ENCODE measurements at places on chromosomes 6 and 20.

DNA sequence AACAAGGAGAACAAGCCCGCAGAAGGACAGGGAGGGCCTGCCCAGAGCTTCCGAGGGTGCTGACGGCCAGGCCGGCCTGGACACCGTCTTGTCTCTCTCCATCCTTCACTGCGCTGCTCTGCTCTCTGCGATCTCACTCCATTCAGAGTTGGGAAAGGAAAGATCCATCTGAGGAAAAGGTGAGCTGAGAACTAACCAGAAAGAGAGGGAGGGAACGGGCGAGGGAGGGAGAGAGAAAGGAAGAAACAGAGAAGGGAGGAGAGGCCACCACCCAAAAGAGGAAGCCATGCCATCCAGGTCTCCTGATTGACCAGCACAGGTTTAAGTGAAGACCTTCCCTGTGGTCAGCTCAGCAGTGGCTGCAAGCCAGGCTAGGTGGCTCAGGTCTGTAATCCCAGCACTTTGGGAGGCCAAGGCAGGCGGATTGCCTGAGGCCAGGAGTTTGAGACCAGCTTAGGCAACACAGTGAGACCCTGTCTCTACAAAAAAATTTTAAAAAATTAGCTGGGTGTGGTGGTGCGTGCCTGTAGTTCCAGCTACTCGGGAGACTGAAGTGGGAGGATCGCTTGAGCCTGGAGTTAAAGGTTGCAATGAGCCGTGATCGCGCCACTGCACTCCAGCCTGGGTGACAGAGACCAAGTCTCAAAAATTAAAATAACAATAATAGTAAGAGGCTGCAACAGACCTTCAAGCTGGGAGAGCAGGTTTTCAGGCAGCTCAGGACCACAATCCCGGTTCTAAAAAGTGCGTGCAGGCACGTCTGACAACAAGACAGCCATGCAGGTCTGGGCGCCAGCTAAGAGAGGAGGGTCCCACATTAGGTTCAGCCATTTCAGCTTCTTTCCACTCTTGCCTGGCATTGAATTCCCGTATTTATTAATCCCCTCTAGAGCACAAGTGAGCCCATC lies 34.2 kb upstream of the DLGAP4 start:
- no peak for DNase-seq

- peak; percentile 27 for DNase-seq
Observed at GRCh38 chr6:35728683-35729678, 7.9 kb upstream of the ARMC12 start.

DNA sequence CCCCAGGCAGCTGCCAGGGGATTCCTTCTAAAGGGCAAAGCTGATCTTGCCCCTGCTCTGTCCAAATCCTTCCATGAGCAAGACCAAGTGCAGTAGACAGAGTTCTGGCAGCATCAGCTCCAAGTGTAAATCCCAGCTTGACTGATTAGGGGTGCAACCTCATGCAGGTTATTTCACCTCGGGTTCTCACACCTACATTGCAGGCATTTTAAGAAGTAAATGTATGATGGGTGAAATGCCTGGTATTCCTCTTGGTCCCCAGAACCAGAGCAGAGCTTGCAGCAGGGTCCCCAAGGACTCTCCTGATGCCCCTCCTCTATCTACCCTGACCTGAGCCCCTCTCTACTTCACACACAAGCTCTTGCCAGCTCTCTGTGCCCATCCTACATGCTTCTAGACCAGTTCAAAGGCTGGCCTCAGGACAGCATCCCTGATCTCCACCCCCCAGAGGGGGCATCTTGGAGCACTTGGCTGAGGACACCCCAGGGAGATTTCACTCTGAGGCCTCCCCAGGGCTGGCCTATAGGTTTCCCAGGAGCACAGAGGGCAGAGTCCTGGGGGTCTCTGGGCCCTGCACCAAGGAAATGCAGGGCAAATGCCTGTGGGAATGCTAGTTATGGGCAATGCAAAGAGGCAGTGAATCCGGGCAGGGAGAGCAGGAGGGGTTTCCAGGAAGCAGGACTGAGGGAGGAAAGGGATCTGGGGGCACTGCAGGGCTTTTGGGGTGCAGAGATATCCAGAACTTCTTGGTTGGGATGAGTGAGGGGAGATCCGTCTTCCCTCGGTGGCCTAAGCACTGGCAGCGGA lies 1.0 kb downstream of the LZTS3 start:
- peak; percentile 29 for DNase-seq

DNA sequence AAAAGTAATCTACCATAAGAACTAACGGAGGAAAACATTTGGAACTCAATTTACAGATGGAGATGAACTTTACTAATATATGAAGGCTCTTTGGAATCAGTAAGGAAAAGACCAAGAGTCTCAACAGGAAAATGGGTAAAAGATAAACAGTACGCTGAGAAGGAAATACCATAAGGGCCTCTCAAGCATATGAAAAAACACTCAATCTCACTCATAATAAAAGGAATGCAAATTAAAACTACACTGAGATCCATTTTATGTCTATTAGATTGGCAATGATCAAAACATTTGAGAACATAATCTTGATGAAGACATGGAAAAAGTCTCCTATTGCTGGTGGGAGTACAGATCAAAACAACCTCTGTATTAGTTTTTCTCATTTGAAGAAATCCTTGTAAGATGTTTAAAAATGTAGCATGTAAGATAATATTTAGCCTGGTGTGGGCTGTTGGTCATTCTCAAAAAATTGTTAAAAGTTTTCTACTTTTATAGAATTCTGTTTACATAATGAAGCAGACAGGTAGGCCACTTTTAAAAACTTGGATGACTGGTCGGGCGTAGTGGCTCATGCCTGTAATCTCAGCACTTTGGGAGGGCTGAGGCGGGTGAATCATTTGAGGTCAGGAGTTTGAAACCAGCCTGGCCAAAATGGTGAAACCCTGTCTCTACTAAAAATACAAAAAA lies 14.5 kb downstream of the REV3L start:
- no peak for DNase-seq

GRCh38 chr6:27891320-27891875 lies 20.8 kb downstream of the OR2B2 start:
- DNase-seq = no peak

DNA sequence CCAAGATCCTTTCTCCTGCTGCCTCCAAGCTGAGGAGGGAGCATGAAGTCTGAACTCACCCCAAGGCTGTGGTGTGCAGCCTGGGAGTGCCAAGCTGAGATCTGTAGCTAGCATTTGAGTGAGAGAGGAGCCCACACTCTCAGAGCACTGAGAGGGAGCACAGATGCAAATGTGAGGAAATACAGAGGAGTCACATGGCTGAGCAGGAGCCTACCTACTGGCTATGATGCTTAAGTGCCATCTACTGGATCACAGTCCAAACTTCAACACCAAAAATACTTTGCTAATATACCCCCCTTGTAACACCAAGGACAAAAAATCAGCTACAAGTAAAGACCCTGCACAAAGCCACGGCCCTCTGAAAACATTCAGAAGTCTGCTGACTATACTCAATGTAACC lies 94.4 kb upstream of the IMPG1 start:
- no peak for DNase-seq

DNA sequence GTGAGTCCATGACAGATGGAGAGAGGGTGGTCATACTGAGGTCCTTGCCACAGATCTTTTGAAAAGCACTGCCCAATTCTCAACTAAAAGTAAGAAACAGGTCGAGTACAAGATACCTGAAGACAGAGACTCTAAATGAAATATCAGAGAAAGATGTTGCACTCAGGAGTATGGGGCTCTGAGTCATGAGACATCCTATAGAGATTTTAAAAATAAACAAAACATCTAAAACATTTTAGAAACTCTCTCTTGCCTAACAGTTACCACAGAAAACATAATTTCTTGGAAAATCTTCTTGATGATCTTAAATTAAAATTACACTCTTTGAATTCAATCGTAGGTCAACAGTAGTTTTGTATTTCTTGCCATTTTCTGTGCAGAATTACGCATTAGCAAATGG lies 348.9 kb upstream of the MARCKS start:
- no peak for DNase-seq

- DNase-seq = no peak
Observed at GRCh38 chr6:62039605-62040004, 246.4 kb downstream of the KHDRBS2 start.

DNA sequence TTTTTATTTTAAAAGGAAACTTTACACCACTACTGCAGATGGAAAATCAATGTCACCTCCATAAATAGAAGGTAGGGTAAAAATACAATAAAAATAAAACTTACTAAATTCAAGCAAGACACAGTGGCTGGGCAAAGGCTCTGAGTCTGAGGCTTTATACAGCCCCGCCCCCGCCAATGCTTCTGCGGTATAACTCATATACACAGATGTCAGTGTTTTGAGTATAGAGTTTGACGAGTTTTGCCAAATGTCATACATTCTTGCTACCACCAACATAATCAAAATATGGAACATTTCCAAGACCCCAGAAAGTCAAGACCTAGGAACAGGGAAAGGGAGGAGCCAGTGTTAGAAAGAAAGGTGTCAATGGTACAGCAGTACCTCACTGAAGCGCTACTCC lies 12.8 kb downstream of the NFATC2 start:
- no peak for DNase-seq

- DNase-seq = no peak
Observed at GRCh38 chr6:154476494-154476893, 34.0 kb downstream of the CNKSR3 start.

DNA sequence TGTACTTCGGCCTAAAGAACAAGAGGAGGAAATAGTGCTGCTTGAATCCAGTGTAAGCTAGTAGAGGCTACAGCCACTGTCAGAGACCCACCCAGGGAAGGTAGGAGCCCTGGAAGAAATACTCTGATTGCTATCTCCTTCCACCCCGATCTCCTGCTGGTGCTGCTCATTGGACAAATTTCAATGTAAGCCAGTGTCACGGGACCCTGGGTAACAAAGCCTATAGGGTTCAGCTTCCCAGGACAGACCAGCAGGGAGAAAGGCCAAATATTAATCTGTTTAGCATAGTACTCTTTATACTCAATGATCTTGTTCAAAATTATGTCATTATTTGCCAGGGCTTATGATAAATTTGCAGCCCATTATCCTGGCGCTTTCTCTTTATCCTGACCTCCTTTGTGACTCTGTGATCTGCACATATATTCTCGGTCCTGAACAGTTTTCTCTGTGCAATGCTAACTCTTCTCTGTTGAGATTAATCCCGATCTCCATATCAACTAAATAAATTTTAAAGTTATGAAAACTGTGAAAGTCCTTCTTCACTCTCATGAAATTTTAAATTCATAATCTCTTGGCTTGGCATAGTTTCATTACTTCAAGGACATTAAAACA lies 218.8 kb upstream of the PREP start:
- no peak for DNase-seq

DNA sequence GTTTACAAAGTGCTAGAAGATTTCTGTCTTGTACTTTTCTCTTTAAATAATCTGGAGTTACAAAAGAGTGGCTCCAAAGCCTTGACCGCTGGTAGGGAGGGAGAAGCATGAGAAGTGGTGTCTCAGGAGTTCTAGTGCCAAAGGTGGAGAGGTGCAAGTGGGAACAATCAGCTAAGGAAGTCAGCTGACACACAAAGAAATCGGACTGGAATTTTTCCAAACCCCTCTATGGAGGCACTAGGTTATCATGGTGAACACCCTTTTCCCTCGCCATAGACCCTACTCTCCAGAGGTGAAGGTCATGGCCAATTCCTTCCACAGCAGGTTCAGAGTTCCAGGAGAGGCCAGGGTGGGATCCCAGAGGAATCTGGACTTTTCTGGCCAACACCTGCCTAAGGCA lies 14.8 kb downstream of the PLAGL2 start:
- DNase-seq = no peak

- no peak for DNase-seq
Observed at GRCh38 chr6:132268209-132268608, 133.1 kb downstream of the MOXD1 start.

- DNase-seq = no peak
Observed at GRCh38 chr6:119501798-119502483, 152.4 kb upstream of the MAN1A1 start.

DNA sequence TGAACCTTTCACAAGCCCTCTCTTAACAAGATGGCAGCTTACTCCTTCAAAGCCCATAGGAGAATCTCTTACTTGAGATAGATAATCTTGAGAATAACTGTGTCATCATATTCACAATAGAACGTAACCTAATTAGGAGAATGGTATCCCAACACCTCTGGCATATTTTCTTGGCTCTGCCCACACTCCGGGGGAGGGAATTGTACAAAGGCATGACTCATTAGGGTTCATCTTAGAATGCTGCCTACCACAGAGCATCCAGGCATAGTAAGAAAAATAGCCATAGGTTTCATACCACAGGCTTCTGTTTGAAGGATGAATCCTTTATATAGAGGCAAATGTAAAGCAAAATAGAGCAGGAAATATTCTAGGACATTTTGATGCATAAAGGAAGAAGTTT lies 1100.6 kb upstream of the CITED2 start:
- peak; percentile 8 for DNase-seq

GRCh38 chr6:64861039-64861651 lies 845.9 kb downstream of the EYS start:
- no peak for DNase-seq

- no peak for DNase-seq
Observed at GRCh38 chr6:43091020-43091419, 14.9 kb downstream of the PTK7 start.

DNA sequence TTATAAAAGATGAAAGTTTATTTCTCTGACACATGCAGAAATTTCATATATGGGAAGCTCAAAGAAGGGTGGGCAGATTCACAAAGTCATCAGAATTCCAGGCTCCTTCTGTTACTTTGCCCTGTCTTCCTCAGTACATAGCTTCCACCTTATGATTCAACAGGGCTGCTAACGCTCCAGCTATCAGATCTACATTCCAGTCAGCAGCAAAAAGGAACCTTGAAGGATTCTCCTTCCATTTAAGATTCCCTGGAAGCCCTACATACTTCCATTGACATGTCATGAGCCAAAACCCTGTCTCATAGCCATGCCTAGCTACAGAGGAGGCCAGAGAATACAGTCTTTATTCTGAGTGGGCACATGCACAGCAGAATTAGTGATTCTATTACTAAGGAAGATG lies 103.3 kb downstream of the NCR2 start:
- DNase-seq = no peak

GRCh38 chr6:93423542-93423941 lies 4.2 kb upstream of the EPHA7 start:
- DNase-seq = peak; percentile 74

GRCh38 chr6:119325559-119326265 lies 23.8 kb downstream of the MAN1A1 start:
- no peak for DNase-seq

DNA sequence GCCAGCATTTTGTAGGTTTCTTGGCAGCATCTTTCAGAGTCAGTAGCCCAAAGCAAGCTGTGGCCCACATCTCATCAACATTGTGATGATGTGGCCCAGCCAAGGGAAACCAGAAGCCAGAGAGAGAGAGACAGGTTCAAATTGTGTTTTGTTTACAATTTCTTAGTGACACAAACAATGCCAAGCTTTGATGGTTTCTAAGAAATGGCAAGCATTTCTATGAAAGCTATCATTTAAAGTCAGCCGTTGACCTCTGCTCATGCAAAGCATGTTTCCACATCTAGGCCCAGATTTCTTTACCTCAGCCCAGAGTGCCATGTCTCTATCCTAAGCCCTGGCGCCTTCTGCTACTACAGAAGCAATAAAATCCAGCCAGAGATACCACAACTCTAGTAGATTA lies 32.9 kb downstream of the GCM1 start:
- DNase-seq = no peak

GRCh38 chr20:2254333-2254732 lies 41.5 kb upstream of the TGM3 start:
- DNase-seq = no peak

GRCh38 chr6:75794954-75795739 lies 46.1 kb downstream of the MYO6 start:
- DNase-seq = no peak
